ENCODE measurements at places on chromosomes 5 and 9. TPM values are rescaled to one million over a fixed set of nuclear protein-coding genes. Genes with fewer than 3 reads are reported as not detected.

Gene FCN1
- 1,156 TPM for total RNA-seq

Gene SPINK1
- 0.21 TPM for total RNA-seq

Gene PTGR1
- 0.31 TPM for total RNA-seq

Gene PRSS3
- total RNA-seq = not detected

Gene IPPK
- total RNA-seq = 4.7 TPM

Gene IFNK
- total RNA-seq = not detected

Gene DMRT2
- total RNA-seq = not detected

Gene EIF4E1B
- 0.10 TPM for total RNA-seq

Gene FYB1
- 189 TPM for total RNA-seq

Gene LCN12
- total RNA-seq = not detected

Gene PPP2CA
- 173 TPM for total RNA-seq

Gene FOXD4L3
- total RNA-seq = not detected

Gene ADGRD2
- 0.10 TPM for total RNA-seq

Gene NOXA1
- total RNA-seq = 2.2 TPM

Gene ENG
- total RNA-seq = 3.8 TPM

Gene NEURL1B
- 0.10 TPM for total RNA-seq

Gene KYAT1
- 2.0 TPM for total RNA-seq

Gene TRIM14
- 16.4 TPM for total RNA-seq

Gene SMIM3
- total RNA-seq = 40.7 TPM

Gene SVEP1
- not detected for total RNA-seq
